Natural killer cell (primary cell): ENCODE measurements at places on chromosomes 5 and 9. TPM values are rescaled to one million over a fixed set of nuclear protein-coding genes. Genes with fewer than 3 reads are reported as not detected.
A peak's percentile ranks its signal among the peaks of the same experiment; 100 is the strongest.

ORM2 gene
- not detected for total RNA-seq

SLCO6A1 gene
- total RNA-seq = not detected

MSX2 gene
- total RNA-seq = not detected

GABRA6 gene
- not detected for total RNA-seq

- DNase-seq = no peak
Observed at GRCh38 chr9:4138180-4138579, 161.7 kb downstream of the GLIS3 start.

- no peak for DNase-seq
Observed at GRCh38 chr9:26971721-26972120, 15.5 kb downstream of the IFT74 start.

DNA sequence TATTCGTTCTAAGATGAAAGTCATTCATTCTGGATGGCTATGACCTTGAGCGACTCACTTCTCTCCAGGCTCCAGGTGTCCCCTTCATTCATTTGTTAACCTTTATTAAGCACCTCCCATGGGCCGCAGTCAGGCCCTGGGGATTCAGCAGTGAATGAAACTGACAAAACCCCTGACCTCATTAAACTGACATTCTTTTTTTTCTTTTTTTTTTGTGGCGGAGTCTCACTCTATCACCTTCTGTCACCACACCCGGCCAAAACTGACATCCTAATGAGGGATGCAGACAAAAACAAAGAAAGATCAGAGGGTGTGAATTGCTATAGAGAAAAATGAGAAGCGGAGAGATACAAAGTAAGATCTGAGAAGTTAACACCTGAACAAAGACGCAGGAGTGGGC lies 16.5 kb upstream of the ODF2 start:
- no peak for DNase-seq

DNA sequence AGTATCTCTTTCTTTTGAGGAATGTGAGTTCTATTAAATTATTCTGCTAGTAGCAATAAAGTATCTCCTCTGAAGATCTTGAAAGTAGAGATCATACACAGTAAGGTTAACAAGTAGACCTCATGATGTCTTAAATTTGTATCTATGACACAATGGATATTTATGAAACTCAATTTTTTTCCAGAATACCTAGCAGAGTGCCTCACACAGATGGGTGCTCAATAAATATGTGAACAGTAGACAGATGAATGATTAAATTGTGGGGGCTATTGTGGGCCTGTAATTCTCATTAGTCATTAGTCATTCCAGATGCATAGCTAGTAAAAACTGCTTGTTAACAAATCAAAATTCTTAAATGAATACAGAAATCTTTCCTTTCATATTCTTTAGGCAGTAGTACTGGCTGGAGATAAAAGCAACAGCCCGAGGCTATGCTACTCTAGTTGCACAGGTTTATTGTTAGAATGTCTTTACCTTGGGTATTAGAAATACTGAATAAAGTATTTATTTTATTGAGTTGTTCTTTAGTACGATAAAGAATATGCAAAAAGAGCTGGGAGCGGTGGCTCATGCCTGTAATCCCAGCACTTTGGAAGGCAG lies 22.0 kb downstream of the CHD1 start:
- DNase-seq = no peak

DNA sequence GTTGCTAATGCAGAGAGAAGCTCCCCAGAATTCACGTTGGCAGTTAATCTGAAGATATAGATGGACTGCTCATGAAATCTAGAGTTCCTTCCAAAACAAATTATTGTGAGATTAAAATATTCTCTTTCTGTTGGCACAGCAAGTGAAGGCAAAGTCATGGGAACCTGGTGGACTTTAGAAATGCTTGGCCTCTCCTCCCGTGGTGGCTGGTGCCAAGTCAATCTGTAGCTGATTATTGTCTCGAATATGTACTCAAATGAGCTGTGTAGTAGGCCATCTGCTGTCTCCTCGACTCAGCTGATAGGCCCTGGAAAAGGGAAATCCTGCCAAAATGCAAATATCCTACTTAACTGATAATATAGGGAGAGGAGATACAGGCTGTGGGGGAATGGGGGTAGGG lies 69.3 kb downstream of the DAPK1 start:
- no peak for DNase-seq

DNA sequence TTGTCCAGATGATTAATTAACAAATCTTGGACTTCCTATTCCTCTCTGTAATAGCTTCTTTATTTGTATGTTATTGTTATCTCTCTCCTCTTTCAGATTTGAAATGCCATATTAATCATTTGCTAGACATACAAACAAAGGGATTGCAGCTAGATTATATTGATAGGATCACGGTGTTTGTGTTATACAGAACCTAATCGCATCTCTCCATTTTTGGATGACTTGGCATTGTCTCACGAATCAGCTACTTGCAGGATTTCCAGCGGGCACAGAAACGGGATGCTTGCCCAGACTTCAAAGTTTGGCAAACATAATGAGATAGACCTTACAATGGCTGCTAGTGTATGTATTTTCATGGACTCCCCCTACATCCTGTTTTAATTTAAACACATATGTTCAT lies 368.1 kb downstream of the TLE4 start:
- DNase-seq = no peak

GRCh38 chr9:123322273-123323195 lies 33.5 kb upstream of the CRB2 start:
- peak; percentile 82 for DNase-seq
